HFFc6 (cell line): ENCODE measurements at places on chromosomes 12 and 14. TPM values are rescaled to one million over a fixed set of nuclear protein-coding genes. Genes with fewer than 3 reads are reported as not detected.

Gene MAP1LC3B2
- total RNA-seq: 2.6 to 3.2 TPM (median 2.7 TPM) in 3 replicates

Gene TMEM30B
- not detected in 3 replicates for total RNA-seq

Gene SYNDIG1L
- total RNA-seq: not detected in 3 replicates

Gene EIF2S3B
- 0.46 to 0.75 TPM (median 0.56 TPM) in 3 replicates for total RNA-seq

Gene TPH2
- not detected in 3 replicates for total RNA-seq

Gene CD163L1
- 6.2 to 8.7 TPM (median 6.6 TPM) in 3 replicates for total RNA-seq

Gene RAD9B
- total RNA-seq: 0.50 and 0.63 TPM in 2 replicates

- DNase-seq: no peak
These were observed 104.8 kb downstream of the UNC79 start for GRCh38 chr14:93535537-93535936.

DNA sequence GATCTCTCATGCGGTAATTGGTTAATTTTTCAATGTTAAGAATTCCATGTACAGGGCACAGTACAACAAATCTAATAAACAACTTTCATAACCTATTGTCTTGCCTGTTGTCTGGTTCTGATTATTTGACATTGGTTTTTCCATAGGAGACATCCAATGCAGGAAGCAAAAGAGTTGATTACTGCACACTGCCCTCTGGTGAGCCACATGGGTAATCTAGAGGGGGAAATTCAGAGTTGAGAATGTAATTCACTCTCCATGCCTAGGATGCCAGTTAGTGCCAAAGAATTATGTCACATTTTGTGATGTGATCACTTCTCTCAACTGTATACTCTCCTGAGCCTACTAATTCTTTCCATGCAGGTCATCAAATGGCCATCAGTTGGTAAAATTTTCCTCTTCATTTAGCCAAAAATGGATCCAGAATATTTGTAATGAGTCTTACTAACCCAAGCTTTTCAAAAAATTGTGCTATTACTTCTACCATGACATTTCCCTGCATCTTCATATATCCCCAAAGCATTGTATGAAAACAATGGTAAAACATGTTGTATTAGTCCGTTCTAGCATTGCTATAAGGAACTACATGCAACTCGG lies 17.7 kb upstream of the CCDC91 start:
- DNase-seq: peak; percentile 60

- peak; percentile 20 for DNase-seq
These were observed 226.7 kb downstream of the NPAS3 start for GRCh38 chr14:33165144-33165925.

DNA sequence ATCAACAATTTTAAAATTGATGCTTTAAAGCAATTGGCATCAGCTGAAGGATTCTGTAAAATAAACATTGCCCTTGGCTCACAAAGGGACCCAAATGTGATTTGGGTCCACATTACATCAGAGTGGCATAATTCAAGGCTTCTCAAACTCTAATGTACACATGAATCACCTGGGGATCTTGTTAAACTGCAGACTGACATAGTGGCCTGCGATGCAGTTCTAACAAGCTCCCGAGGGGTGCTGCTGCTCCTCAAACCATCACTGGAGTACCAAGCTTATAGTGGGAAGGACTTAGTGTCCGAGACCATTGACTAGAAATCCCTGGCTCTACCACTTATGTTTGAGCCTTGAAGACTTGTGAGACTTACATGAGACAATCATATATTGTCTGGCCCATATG lies 31.8 kb upstream of the DNM1L start:
- no peak for DNase-seq

GRCh38 chr12:107029081-107029480 lies 42.1 kb upstream of the MTERF2 start:
- DNase-seq: no peak

DNA sequence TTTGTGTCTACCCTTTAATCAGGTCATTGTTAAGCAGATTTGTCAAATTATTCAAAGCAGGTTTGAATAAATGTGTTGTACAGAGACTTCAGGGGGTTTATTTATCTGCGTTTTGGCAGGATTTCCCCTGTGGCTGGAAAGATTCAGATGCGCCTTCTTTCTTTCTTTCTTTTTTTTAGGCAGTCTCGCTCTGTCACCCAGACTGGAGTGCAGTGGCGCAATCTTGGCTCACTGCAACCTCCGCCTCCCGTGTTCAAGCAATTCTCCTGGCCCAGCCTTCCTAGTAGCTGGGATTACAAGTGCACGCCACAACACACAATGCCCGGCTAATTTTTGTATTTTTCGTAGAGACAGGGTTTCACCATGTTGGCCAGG lies 6.3 kb upstream of the NANOGNB start:
- no peak for DNase-seq
